Activated CD4-positive, alpha-beta T cell treated with anti-CD3 and anti-CD28 coated beads, Interleukin-2, amount 50 U/mL, for 1 hour (primary cell): ENCODE measurements at places on chromosomes 7 and 10.

- no peak for DNase-seq
Measured at GRCh38 chr7:157274991-157275427, 61.8 kb upstream of the DNAJB6 start.

DNA sequence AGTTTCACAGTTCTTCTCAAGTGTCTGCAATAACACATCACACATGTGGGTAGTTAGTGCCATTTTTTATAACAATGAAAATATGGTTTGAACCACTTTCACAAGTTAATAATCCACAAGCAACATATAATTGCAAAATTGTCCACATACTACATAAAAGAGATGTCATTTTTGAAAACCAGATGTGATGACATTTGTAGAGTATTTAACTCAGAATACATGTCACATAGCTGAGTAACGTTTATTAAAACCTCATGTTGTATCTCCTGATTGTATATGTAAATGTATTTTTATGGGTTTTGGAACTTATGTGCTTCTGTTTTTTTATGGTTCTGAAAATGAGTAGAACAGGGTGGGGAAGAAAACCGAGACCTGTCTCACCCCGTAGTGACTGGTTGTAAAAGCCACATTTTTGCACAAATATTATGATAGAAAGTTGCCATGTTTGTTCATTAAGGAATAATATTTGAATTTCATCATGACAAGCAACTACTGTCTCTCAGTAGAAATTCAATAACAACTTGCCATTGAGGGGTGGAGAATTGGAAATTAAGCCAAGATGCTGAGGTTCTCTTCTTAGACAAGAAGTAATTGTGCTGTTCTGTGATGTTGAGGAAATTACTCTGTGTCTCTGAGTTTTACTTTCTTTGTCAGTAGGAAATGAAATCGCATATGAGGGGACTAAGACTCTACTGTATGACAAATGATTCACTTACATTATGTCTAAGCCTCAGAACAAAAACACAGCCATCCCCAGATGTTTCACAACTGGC lies 29.2 kb upstream of the EGFR start:
- no peak for DNase-seq

DNA sequence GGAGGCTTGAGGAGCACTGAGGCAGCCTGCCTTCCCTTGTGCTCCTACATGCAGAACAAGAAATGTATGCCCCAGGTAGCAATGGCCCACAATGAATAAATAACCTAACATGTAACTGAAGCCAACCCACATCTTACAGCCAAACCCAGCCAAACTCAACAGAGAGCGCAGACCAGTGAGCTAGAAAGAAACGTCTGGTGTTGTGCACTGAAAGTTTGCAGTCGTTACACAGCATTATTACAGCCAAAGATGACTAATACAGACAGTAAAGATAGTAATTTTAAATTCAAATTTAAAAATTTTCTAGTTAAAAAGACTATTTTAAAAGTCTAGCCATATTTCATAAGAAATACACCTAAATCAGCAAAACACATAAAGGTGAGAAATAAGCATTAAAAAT lies 11.2 kb downstream of the USP6NL start:
- no peak for DNase-seq

- no peak for DNase-seq
Measured at GRCh38 chr10:96619120-96619519, 32.3 kb upstream of the TM9SF3 start.

DNA sequence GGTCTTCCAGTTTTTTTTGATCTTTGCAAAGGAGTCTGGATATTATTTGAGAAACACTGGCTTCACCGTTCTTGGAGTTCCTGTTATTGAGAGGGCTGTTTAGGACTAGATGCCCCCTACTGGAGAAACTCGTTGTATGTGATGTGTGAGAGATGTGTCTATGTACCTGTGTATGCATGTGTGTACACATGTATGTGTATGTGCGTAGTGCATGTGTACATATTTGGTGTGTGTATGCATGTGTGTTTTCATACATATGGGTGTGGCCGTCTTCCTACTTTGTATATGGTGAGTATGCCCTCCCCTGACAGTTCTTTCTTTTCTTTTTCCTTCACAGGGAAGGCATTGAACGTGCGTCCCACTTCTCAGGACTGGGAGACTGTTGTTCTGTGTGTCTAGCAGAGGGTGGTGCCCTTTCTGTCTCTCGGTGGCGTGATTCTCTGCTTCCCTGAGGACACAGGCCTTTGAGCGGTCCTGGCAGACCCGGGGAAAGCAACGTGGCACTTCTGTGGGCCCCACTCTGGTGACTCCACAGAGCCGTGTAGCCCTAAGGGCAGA lies 3.0 kb upstream of the CALHM3 start:
- DNase-seq: no peak
